ENCODE measurements at places on chromosomes 1 and 21.

- no peak for DNase-seq
Observed at GRCh38 chr1:87120779-87121178, 206.3 kb downstream of the HS2ST1 start.

DNA sequence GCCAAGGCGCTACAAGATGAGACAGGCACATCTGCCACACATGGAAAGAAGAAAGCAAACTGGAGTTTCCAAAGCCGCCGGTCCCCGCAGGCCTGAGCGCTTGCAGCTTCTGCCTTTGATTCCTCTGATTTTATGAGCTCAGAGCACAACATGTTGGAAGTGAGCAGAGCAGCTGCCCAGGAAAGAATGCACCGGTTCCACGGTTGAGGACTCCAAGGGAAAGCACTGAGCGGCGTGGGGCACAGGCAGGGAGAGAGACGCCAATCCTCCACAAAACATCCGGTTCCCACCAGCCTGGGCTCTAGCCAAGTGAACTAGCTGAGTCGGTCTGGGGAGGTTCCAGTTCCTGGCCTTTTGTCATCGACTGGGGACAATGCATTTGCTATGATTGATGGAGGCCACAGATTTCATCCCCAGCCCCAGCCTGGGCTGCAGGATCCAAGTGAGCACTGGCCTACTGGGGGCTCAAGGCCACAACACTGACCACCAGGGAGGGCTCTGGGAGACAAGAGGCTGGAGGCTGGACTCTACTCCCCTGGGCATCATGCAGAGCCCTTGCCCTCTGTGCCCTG lies 253.1 kb upstream of the IRF2BP2 start:
- DNase-seq = no peak

- DNase-seq = peak; percentile 86
Observed at GRCh38 chr1:111140680-111140967, 601 bp downstream of the CEPT1 start.

GRCh38 chr1:70738624-70739023 lies 309.0 kb downstream of the PTGER3 start:
- no peak for DNase-seq

DNA sequence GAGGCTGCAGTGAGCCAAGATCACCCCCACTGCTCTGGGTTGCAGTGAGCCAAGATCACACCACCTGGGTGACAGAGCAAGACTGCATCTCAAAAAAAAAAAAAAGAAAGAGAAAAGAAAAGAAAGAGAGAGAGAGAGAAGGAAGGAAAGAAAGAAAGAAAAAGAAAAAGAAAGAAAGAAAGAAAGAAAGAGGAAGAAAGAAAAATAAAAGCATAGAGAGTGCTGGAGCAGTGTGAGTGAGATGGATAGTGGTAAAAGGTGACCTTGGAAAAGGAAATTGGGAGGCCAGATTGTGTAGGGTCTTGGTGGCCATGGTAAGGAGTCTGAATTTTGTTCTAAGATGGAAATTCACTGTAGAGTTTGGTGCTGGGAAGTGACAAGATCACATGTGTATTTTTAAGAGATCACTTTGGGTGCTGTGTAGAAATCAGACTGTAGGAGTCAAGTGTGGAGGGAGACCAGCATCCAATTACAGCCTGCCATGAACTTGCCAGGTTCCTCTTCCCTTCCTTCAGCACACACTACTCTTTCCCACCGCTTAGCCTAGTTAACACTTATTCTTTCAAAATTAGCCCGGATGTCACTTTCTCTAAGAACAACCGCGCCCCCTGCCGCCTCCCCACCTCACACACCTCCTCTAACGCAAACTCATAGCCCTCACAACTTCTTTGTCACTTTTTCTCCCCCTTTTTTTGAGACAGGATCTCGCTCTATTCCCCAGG lies 17.9 kb downstream of the MTX1 start:
- no peak for DNase-seq

GRCh38 chr1:53219711-53220110 lies 723 bp downstream of the CZIB start:
- DNase-seq = no peak

DNA sequence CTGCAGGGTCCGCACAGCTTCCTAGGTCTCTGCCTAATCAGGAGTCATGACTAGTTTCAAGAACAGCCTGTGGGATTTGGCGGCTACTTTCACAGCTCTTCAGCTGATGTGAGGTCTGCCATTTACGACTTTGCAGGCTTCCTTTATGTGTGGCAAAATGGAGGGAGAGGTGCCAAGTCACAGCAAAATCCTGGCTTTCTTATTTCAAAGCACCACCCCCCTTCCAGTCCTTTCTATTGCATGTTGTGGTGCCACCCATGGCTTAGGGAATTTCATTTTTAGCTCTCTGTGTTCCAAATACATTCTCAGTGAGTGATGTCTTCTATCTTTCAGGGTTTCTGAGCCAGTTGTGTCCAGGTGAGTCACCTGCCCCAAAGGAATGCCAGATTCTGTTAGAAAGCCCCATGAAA lies 75.1 kb upstream of the WLS start:
- no peak for DNase-seq

- DNase-seq = no peak
Observed at GRCh38 chr1:55230659-55231058, 15.5 kb upstream of the USP24 start.

GRCh38 chr1:176043537-176043936 lies 163.5 kb downstream of the COP1 start:
- no peak for DNase-seq

GRCh38 chr1:213704941-213705340 lies 282.8 kb upstream of the PROX1 start:
- peak; percentile 75 for DNase-seq

DNA sequence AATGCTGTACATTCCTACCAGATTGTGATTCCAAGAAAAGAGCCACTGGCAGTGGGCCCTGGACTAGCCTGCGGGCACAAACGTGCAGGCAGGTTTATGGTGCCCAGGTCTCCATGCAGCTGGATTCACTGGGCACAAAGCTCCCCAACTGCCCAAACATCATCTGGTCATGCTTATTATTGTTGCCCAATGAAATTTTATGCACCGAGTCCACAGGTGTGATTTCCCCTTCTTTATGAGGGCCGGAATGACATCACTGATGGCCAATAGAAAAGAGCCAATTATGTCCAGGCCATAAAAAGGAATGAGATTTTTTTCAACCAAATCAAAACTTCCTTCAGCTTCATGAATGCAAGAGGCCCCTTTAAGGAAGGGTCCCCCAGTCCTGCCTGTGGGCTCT lies 66.2 kb downstream of the ERI3 start:
- no peak for DNase-seq
